Putamen (tissue), 1 donor: ENCODE measurements at places on chromosomes 7 and 10.

- DNase-seq = no peak
These were observed 101.8 kb upstream of the RET start for GRCh38 chr10:42975005-42975493.

GRCh38 chr7:148773334-148773733 lies 74.6 kb downstream of the CUL1 start:
- DNase-seq = no peak

DNA sequence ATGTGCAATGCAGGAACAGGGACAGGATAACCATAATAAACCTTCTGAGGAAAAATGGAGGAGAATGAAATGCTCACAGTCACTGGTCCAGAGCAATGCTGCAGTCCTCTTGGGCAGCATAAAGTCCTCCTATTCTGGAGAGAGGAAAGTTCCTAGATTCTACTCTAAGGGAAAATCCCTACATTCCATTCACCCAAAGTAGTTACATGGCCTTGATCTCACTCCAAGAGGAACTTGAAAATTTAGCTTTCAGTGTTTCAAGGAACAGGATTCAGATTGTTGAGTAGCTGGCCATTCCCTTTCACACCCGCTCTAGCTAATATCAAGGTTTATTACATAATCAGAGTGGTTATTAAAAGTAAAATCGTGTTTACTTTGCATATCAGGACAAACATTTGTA lies 168.3 kb downstream of the CHRM2 start:
- DNase-seq = no peak

DNA sequence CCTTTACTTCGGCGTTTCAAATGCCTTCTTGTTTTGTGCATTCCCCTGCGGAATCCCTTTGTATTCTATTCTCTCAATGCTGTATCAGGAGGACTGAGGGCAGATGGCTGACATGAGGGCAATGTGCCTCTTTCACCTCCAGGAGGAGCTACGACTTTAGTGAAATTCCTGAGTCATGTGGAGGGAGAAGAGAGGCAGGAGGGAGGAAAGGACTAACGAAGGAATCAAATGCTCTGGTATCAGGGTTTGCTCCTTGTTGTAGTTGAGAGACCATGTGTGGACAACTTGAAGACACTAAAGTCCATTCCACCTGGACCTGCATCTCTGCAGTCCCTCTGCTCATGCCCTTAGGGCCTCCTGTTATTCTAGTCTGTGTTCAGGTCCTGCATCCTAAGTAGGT lies 40.2 kb upstream of the PRSS58 start:
- DNase-seq = no peak

DNA sequence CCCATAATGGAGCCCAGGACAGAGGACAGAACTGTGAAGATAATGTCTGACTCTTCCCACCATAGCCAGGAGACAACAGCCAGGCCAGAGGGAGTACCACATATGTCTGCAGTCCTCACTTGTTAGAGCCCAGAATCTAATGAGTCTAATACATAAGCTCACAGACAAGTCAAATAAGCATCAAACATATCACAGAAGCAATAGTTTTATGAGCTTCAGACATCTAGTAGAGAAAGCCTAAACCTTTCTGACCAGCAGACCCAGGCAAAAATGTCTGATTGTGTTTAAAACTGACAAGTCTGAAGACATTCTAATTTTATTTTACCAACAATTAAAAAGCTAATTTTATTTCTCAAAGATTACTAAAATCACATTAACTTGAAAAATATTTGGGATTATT lies 75.5 kb downstream of the MAPK8 start:
- no peak for DNase-seq

DNA sequence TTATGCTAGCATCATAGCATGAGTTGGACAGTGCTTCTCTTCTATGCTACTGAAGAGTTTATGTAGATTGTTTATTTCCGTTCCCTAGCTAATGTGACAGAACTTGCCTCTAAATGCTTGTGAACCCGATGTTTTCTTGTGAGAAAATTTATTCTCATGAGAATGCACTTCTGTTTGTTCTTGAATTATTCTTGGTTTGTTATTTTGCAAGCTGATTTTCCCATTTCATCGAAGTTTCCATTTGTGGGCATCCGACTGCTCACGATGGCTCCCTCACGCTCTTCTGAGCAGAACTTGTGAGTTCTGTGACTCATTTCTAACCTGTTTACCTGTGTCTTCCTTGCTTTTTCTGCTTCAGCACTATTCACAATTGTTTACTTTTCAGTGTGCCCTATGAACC lies 59.9 kb downstream of the WDFY4 start:
- DNase-seq = no peak
